Endodermal cell (in vitro differentiated cells): ENCODE measurements at places on chromosomes 5 and 9. TPM values are rescaled to one million over a fixed set of nuclear protein-coding genes. Genes with fewer than 3 reads are reported as not detected.

DNA sequence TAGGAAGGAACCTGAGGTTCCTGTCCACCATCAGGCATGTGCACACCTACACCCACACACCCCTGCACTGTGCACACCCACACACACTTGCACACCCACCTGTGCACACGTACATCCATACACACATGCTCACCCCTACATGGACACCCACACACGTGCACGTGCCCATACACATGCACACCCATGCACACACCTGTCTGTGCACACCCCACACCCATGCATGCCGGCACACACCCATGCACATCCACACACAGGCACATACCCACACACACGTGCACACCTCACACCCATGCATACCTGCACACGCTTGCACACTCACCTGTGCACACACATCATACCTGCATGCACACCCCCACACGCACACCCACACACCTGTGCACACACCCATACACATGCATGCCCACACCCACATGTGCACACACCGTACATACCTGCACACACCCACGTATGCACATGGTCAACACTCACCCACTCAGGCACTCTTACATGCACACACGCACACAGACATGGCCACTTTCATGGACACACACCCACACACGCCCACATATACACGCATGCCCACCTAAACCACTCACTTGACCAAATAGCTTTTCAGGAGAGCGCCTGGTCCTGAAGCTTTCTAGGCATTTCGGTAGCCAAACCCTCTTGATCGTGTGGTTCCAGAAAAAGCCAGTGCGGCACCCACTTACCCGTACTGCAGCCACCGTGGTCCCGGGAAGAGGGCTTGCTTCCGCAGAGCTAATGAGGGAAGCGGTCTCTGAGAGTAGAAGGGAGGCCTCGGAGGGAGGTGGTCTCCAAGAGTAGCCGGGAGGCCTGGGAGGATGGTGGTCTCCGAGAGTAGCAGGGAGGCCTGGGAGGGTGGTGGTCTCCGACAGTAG is 36.7 kb upstream of the CLPTM1L start:
- DNase-seq, result no peak
- no peak overlapping the region for H3K27ac ChIP-seq
- no peaks in the 10 kb centered on the region for H3K36me3 ChIP-seq
- no peaks in the 10 kb centered on the region for H3K4me1 ChIP-seq

Gene UBE2R2
- total RNA-seq, result 65.2 and 66.4 TPM in 2 replicates

Gene ALDH1A1
- total RNA-seq, result 4.6 and 5.0 TPM in 2 replicates

- DNase-seq, result no peak
- H3K4me1 ChIP-seq, result no peaks in the 10 kb centered on the region
- H3K36me3 ChIP-seq, result no peaks in the 10 kb centered on the region
- no peak overlapping the region for H3K4me3 ChIP-seq
- no peak overlapping the region for H3K27ac ChIP-seq
- no peaks in the 10 kb centered on the region for H3K27me3 ChIP-seq
These were observed 80.6 kb downstream of the SPEF2 start for GRCh38 chr5:35698047-35698808.

- peaks cover 15% of the 10 kb centered on the region for H3K4me1 ChIP-seq
- H3K36me3 ChIP-seq, result peaks cover 78% of the 10 kb centered on the region
- DNase-seq, result no peak
- no peak overlapping the region for H3K27ac ChIP-seq
- H3K4me3 ChIP-seq, result no peak overlapping the region
- no peaks in the 10 kb centered on the region for H3K27me3 ChIP-seq
These were observed 5.6 kb downstream of the RAB24 start for GRCh38 chr5:177297922-177298321.

Gene PDZD2
- total RNA-seq, result 2.9 to 6.6 TPM (median 5.6 TPM) in 3 replicates

DNA sequence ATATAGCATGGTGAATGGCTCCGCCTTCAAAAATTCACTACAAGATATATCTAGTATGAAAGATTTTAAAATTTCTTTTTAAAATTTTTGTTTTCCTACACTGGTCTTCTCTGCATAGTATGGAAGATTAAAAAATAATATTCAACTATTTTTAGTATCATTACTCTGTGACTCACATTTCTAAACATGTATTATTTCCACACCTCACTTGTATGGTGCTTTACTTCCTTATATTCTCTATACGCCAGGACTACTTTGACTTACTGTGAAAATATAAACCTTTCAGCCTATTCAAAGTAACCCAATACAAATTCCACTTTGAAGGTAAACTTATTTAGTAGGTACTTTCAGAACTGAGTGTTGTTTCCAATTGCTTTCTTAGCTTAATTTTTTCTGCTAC is 26.8 kb upstream of the TXNDC8 start:
- H3K4me1 ChIP-seq, result no peaks in the 10 kb centered on the region
- no peaks in the 10 kb centered on the region for H3K27me3 ChIP-seq
- H3K36me3 ChIP-seq, result no peaks in the 10 kb centered on the region
- H3K4me3 ChIP-seq, result no peak overlapping the region
- no peak for DNase-seq

- H3K36me3 ChIP-seq, result no peaks in the 10 kb centered on the region
- no peaks in the 10 kb centered on the region for H3K27me3 ChIP-seq
- H3K4me1 ChIP-seq, result peaks cover 24% of the 10 kb centered on the region
- no peak overlapping the region for H3K4me3 ChIP-seq
- H3K27ac ChIP-seq, result no peak overlapping the region
- no peak for DNase-seq
These were observed 217.5 kb upstream of the S1PR3 start for GRCh38 chr9:88773627-88774244.

GRCh38 chr9:72524820-72525540 is 3.6 kb downstream of the TMC1 start:
- DNase-seq, result peak; percentile 67
- H3K27ac ChIP-seq, result no peak overlapping the region
- no peaks in the 10 kb centered on the region for H3K27me3 ChIP-seq
- no peaks in the 10 kb centered on the region for H3K4me1 ChIP-seq
- H3K4me3 ChIP-seq, result no peak overlapping the region

Gene TAF11L5
- not detected in 2 replicates for total RNA-seq

Gene TTC39B
- total RNA-seq, result 53.5 to 59.3 TPM (median 56.4 TPM) in 3 replicates

- no peak for DNase-seq
- H3K27ac ChIP-seq, result peak overlapping the region; percentile 64
- no peak overlapping the region for H3K4me3 ChIP-seq
These were observed 201.8 kb upstream of the NMUR2 start for GRCh38 chr5:152606776-152607364.

Gene C5orf15
- total RNA-seq, result 37.6 to 42.5 TPM (median 42.3 TPM) in 3 replicates

- H3K27ac ChIP-seq, result no peak overlapping the region
- no peak overlapping the region for H3K4me3 ChIP-seq
- H3K4me1 ChIP-seq, result no peaks in the 10 kb centered on the region
- no peaks in the 10 kb centered on the region for H3K36me3 ChIP-seq
- DNase-seq, result no peak
These were observed 21.9 kb upstream of the CFAP95 start for GRCh38 chr9:69798744-69799143.

Gene ADCY2
- total RNA-seq, result 62.3 to 84.5 TPM (median 63.2 TPM) in 3 replicates

Gene PCDHB9
- 2.6 to 5.2 TPM (median 3.2 TPM) in 3 replicates for total RNA-seq

DNA sequence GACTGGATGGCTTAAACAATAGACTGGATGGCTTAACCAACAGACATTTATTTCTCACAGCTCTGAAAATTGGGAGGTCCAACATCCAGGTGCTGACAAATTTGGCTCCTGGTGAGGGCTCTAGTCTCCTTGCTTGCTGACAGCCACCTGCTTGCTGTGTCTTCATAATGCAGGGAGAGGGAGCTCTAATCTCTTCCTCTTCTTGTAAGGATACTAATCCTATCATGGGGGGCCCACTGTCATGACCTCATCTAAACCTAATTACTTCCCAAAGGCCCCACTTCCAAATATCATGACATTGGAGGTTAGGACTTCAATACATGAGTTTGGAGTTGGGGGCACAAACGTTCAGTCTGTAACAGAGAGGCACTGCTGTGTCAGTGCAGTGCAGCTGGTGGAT is 26.4 kb downstream of the FOXD1 start:
- H3K36me3 ChIP-seq, result no peaks in the 10 kb centered on the region
- peaks cover 38% of the 10 kb centered on the region for H3K27me3 ChIP-seq
- peak; percentile 50 for DNase-seq
- H3K4me3 ChIP-seq, result no peak overlapping the region

- no peak overlapping the region for H3K27ac ChIP-seq
- no peaks in the 10 kb centered on the region for H3K4me1 ChIP-seq
- H3K27me3 ChIP-seq, result no peaks in the 10 kb centered on the region
These were observed 114.3 kb upstream of the EPB41L4A start for GRCh38 chr5:112533362-112533761.

DNA sequence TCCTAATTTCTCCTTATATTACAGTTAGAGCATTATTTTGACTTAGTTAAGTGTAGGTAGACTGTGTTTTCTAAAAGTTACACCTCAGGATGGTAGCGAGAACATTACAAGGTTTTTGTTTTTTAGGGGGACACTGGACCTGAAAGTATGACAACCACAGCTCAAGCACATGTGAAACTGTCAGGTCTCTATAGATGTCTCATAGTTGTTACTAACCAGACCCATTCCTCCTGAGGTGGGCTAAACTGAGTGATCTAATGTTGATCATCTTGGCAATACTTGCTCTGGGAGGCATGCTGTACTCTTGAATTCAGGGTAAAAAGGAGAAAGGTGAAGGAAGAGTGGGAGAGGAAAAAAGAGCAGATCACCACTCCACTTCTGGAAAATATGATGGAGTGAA is 196.6 kb upstream of the RASEF start:
- H3K4me1 ChIP-seq, result no peaks in the 10 kb centered on the region
- no peak overlapping the region for H3K4me3 ChIP-seq
- H3K27ac ChIP-seq, result no peak overlapping the region
- no peaks in the 10 kb centered on the region for H3K36me3 ChIP-seq

DNA sequence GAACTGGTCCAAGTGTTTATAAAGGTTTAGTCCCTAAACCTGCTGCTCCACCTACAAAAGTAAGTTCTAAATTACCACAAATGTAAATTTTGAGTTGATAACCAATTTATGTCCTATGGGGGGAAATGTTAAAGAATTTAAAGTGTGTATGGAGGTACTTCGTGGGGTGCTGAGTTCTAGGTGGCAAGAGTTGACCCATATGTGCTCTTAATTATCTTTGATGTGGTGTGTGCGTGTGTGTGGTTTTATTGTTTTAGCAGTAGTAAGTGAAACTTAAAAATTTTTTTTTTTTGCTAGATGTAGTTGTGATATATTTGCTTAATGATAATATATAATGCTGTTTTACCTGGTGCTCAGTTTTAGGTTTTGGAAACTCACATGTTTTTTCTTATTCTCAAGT is 72.6 kb downstream of the GPBP1 start:
- no peak overlapping the region for H3K27ac ChIP-seq
- H3K36me3 ChIP-seq, result peaks cover 61% of the 10 kb centered on the region
- no peaks in the 10 kb centered on the region for H3K4me1 ChIP-seq

DNA sequence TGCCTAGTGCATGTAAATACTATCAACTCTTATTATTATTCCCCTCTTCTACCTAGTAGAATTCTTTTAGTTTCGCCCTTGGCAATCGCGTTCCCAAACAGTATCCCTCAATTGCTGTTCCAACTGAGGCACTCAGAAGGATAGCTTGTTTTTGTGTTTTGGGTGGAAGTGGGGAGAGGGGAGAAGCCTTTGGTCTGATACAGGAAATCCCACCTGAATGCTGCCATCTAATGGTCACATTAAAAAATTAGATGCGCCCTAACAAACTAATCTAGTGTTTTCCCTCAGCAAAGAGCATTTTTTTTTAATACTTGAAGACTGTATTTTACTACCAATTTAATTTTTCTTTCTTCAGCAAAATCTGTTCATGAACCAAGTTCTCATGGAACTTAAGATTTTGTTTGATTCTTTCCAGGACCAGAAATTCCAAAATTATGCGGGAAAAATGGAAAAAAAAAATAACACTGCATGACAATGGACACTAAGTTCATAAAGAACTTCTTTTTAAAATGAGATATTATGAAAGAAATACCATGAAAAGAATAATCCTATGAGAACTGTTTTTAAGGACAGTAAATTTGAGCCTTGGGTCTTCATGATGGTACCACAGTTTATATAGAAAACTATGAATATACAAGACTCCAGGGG is 22.2 kb upstream of the GLDC start:
- no peak overlapping the region for H3K4me3 ChIP-seq
- no peak overlapping the region for H3K27ac ChIP-seq
- no peaks in the 10 kb centered on the region for H3K27me3 ChIP-seq
- peaks cover 5% of the 10 kb centered on the region for H3K4me1 ChIP-seq

DNA sequence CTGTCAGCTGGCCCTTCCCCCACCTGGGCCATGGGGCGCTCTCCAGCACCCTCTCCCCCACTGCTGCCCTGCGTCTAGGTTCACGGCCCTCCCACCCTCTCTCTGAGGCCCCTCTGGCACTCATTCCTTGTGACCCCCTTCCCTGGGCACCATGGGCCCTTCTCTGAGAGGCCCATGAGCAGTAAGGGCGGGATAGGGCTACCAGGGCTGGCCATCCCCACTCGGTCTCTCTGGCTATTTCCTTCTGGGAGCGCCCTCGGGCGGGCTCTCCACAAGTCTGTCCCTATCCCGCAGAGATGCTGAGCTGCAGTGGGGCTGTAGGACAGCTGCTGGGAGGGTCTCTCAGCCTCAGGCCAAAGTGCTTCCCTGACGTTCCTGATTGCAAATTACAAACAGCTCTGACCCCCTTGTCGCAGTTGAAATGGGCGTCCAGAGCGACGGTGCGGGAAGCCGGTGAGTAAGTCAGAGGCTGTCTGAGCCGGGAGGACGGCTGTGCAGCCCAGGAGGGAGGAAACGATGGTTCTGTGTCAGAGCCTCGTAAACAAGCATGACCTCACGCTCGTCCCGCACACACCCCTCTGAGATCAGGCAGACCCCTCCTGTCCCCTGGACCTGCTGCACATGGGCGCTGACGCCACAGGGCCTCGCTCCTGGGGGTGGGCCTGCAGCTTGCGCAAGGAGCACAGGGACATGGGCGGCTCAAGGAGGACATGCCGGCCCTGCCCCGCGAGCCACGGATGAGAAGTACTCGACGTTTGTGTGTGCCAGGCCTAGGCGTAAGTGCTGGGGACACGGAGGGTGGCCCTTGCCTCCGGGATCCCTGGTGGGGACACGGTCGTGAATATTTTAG is 36.3 kb upstream of the GFPT2 start:
- H3K4me3 ChIP-seq, result no peak overlapping the region
- DNase-seq, result peak; percentile 65
- H3K27me3 ChIP-seq, result no peaks in the 10 kb centered on the region
- H3K4me1 ChIP-seq, result no peaks in the 10 kb centered on the region
- no peak overlapping the region for H3K27ac ChIP-seq

Gene FYB1
- total RNA-seq, result not detected in 3 replicates

Gene CDH9
- total RNA-seq, result not detected in 2 replicates
